ENCODE measurements at places on chromosomes 3 and 15. TPM values are rescaled to one million over a fixed set of nuclear protein-coding genes. Genes with fewer than 3 reads are reported as not detected.
A peak's percentile ranks its signal among the peaks of the same experiment; 100 is the strongest.

DNA sequence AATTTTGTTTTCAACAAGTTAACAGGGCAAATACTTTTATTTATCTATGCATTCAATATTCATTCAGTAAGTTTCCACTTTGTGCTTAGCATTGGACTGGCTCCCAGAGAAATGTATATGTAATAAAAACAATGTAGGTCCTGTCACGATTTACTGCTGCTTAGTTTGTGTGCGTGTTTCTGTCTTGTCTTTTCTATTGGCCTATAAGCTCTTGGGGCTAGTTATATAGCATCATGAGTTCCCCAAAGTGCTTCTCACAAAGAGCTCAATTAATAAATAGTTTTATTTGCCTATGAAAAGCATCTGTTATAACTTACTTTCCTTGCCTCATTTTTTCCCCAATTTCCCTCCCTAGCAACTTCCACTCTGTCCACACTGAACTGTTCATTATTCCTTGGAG, 666.7 kb upstream of the NAALADL2 start:
- no peak for DNase-seq

DNA sequence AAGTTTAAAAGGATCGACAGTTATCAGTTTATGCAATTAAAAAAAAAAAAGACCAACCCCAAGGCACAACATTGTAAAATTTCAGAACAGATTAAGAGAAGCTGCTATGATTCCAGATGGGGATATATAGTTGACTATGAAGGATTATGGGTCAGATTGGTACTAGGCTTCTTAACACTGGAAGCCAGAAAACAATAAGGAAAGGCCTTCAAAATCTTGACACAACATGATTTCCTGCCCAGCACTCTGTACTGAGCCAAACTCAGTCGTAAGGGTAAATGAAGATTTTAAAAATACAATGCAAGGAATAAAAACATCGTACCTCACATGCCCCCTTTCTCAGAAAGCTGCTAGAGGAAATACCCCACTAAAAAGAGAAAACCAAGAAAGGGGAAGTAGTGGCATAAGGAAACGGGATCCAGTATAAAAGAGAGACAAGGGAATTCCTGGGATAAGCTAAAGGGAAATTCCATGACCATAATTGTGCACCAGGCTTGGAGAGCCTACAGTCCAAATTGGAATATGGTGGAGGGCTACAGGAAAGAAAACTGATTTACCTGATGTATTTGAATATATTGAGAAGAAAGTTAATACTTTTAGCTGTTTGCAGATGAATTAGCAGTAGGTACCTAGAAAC, 27.9 kb downstream of the PIAS1 start:
- no peak for DNase-seq

Gene NEK10
- 3.0 TPM for polyA plus RNA-seq

DNA sequence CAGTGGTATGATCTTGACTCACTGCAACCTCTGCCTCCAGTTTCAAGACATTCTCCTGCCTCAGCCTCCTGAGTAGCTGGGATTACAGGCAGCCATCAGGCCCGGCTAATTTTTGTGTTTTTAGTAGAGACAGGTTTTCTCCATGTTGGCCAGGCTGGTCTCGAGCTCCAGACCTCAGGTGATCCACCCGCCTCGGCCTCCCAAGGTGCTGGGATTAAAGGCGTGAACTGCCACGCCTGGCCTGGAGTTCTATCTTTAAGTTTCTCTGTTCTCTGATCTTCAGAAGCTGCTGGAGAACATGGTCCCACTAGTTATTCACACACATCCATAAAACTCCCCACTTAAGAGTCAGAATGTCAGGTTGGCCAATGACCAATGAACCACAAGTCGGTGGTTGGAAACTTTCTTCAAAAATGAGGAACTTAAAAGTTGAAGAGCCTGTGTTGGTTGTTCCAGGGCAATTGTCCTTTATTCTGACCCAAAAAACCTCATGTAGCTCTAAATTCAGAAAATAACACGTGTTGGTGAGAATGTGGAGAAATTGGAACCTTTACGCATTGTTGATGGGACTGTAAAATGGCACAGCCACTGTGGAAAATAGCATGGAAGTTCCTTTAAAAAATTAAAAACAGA, 55.9 kb upstream of the PIK3CB start:
- no peak for DNase-seq

DNA sequence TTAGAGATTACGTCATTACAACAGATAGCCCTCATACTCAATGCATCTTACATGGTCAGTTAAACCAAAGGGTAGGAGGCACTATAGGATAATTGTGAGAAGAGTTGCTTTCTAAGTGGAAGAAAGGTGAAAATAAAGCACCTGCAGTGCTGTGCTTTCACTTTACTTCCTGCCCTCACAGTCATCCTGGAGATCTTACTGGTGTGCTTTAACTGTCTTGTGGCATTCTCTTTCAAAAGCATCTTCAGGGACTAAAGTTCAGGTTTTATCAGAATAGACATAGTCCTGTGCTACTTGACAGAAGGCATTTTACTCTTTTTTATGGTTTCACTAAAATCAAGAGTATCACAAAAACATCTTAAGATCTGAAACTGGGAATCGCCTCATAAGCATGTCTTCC, 286.6 kb downstream of the ZBTB20 start:
- DNase-seq: no peak

- DNase-seq: no peak
Measured at GRCh38 chr3:69200384-69201068, 78.1 kb upstream of the LMOD3 start.

GRCh38 chr3:117407317-117407716, 697.7 kb downstream of the TUSC7 start:
- DNase-seq: no peak

DNA sequence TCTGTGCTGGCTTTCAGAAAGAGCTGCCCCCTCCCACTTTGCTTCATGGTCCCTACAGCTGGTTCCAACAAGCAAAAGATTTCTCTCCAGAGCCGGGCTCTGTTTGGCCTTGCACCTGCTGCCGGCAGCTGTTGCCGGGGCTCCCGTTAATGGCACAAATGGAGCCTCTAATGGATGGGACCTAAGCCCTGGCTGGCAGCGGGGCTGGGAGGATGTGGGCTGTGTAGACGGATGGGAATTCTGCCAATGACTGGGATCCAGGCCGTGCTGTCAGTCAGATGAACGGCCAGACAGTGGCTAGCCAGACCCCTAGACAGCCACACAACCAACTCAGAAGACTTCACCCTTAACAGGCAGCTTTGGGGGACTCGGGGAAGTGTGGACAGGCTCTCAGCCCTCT, 88.0 kb downstream of the RPLP1 start:
- no peak for DNase-seq

GRCh38 chr15:72179950-72180581, 17.5 kb downstream of the GRAMD2A start:
- DNase-seq: no peak

GRCh38 chr3:49362561-49362960, 4.4 kb upstream of the GPX1 start:
- no peak for DNase-seq

DNA sequence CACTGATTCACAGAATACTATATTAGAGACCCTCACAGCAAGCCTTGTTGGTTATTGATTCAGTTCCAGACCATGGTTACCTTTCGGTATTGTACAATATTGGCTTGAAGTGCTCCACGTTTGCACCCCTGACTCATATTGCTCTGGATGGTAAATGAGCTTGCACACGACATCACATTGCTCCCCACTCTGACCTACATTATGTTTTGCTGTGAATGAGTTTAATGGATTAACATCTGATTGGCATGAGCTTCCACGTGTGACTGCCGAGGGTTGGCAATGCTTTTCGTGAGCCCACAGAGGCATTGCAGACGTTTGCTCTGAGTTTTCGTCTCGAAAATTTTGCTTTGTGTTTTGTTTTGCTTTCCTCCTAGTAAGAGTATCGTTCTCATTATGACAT, 225.8 kb upstream of the ICE2 start:
- DNase-seq: no peak

GRCh38 chr15:67834581-67835296, 5.1 kb downstream of the RNU6-1 start:
- DNase-seq: no peak

GRCh38 chr15:100771746-100772145, 107.9 kb upstream of the ALDH1A3 start:
- DNase-seq: no peak

- DNase-seq: peak; percentile 46
Measured at GRCh38 chr15:95129574-95129973, 898.2 kb downstream of the MCTP2 start.

DNA sequence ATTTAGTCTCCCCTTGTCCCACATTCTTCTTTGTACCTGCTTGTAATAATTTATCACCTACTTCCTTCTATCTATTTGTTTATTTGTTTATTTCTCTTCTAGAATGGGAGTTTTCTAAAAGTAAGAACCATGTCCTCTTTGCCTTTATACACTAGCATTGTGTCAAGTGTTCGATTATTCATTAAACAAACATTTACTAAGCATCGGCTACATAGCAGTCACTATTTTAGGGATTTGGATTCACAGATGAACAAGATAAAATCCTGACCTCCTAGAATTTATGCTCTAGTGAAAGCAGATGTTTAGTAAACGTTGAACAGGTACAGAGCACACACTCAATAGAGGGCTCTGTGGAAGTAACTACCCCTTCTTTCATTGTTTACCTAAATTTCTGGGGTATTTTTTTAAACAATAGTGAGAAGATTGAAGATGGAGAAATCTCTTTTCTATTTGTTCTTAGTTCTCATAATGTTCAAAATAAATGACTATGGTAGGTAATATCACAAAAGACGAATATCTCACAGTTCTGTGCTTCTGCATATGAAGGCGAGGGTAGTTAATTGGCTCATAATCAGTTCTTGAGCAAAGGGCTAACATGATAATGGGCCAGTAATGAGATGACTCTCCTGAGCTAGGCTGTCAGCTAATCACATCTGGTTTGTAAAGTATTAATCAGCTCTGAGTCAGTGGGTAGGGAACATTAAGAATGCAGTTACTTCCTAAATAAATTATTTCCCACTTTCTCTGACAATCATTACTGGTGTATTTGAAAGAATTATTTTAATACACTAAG, 111.9 kb downstream of the SLC9A9 start:
- DNase-seq: no peak

Gene CCNB2
- polyA plus RNA-seq: 19.7 TPM

Gene ACKR2
- polyA plus RNA-seq: not detected

Gene GRAMD2A
- 0.32 TPM for polyA plus RNA-seq

Gene SPINK8
- not detected for polyA plus RNA-seq

All from AG04450 (cell line).